ENCODE measurements at places on chromosomes 2 and 18. TPM values are rescaled to one million over a fixed set of nuclear protein-coding genes. Genes with fewer than 3 reads are reported as not detected.

GRCh38 chr2:70480468-70480867, 73.2 kb downstream of the TGFA start:
- no peak for DNase-seq

GRCh38 chr2:159410276-159410675, 123.8 kb upstream of the WDSUB1 start:
- DNase-seq = peak; percentile 9

GRCh38 chr18:54220406-54220805, 4.1 kb downstream of the MBD2 start:
- DNase-seq = no peak

GRCh38 chr2:130370490-130370889, 14.6 kb downstream of the PTPN18 start:
- DNase-seq = peak; percentile 81

- DNase-seq = no peak
These were observed 335.3 kb upstream of the CHST9 start for GRCh38 chr18:27520401-27520800.

DNA sequence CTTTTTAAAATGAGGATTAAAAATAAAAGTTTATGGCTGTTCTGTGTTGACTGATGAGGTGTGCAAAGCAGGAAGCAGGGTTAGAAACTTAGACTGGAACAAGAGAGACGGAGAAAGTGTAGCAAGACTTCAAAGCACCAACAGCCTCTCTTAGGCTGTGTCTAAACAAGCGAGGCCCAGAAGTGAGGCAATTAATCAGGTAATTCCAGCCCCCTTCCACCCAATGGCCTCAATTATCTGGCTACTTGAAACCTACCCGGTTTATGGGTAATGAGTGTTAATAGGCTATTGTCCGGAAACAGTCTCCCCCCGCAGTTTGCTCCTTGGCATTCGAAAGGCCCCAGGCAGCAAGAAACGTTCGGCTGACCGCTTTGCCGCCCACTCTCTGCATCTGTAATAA, 171.7 kb upstream of the MYCN start:
- DNase-seq = no peak

GRCh38 chr2:190964170-190964795, 49.7 kb downstream of the STAT1 start:
- no peak for DNase-seq

DNA sequence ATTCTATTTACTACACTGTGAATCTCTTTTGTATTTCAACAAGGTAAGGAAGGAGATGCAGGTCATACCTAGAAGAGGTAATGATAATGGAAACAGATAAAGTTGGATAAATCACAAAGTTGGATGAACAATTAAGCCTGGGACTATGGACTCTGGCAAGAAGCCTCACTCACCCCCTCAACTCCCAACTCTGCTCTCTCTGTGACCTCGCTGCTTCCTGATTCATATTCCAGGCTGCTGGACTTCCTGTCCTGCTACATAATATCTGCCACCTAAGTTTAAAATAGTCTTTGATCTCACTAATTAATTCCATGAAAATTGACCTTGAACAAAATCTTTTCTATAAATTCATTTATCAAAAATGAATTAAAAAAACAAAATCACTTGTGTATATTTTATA, 215.3 kb downstream of the CALCRL start:
- no peak for DNase-seq

IL1R1 gene
- 0.63 TPM for total RNA-seq

KCNJ3 gene
- total RNA-seq = not detected

SKOR2 gene
- total RNA-seq = not detected

MAP3K19 gene
- total RNA-seq = not detected

THOC1 gene
- 69.5 TPM for total RNA-seq
